IMR-90 (cell line): ENCODE measurements at places on chromosomes 6 and 20.

- DNase-seq: no peak
These were observed 20.7 kb downstream of the UQCC2 start for GRCh38 chr6:33690766-33691165.

DNA sequence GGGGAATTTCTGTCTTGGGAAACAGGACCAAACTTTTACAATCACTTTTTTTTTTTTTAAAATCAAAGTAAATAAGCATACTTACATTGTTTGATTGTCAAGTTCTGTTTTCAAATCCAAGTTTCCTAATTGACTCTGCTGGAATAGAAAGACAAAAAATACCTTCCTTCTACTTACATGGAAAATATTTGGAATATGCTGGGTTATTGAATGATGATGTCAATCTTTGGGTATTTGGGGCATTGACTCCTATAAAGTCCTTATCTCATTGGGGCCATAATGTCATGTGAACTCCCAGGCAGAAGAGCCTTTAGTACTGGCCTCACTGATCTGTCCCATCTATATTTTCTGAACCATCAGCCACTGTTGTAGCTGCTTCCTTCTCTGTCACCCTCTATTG is 122.6 kb upstream of the NOX3 start:
- peak; percentile 4 for DNase-seq

GRCh38 chr20:43570496-43570895 is 11.7 kb downstream of the SGK2 start:
- no peak for DNase-seq

GRCh38 chr6:131831392-131831791 is 23.6 kb downstream of the ENPP1 start:
- peak; percentile 46 for DNase-seq

DNA sequence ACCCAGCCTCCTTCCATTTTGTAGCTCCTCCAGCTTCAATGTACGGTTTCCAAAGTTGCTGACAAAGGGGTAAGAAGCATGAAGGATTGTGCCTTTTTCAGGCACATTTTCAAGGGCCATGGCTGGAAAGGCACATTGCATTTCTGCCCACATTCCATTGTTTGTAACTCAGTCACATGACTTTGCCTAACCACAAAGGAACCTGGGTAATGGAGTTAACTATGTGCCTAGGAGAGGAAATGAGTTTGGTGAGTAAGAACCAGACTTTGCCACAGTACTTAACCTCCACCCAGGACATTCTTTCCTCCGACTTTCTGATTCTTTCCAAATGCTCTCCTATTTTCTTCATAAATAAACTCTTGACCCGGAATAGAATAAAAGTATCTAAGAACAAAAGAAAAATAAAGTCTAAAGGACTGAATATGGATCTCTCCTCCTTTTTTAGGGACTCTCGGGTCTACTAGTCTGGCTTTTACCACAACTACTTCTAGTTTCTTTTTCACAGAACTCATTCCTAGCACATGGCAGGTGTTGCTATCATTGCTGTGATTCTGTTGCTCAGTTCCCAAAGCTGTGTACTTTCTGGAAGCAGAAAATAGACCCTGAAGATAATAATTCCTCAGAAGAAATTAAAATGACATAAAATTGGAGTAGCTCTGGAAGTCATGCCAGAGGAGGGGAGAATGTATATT is 81.5 kb upstream of the ISM1 start:
- no peak for DNase-seq
